ENCODE measurements at places on chromosomes 4 and X.

DNA sequence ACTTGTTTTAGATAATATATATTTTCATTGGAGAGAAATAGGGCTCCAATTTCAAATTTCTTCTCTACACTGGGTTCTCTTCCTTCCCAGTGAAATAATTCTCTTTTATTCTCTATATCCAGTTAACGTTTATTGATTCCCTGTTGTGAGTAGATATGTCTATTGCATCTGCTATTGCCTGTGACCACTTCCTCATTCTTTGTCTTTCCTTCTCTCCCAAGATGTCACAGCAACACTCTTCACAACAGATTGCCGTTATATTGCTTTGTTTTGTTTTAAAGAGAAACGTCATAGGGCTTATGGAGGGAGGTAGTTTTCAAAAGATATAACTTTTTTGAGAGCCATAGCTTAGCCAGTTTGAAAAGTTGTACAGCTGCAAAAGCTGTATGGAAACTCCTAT is 343.8 kb downstream of the ARHGAP24 start:
- DNase-seq = no peak

DNA sequence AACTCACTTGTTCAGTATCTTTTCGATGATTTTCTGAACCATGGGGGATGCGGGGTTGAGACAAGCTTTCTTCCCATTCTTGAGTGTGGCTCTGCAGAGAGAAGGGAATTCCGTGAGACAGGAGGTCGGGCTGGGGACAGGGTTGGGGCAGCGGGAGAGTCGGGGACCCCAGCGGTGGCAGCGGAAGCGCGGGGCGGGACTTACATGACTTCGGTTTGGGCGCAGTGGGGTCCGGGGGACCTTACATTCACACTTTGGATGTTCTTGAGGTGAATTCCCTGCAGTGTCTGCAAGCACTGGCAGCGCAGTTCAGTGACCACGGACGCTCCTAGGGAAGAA is 434 bp downstream of the CXCL3 start:
- no peak for DNase-seq

- DNase-seq = no peak
Observed at GRCh38 chr4:189121336-189121735, 819.3 kb upstream of the FRG1 start.

DNA sequence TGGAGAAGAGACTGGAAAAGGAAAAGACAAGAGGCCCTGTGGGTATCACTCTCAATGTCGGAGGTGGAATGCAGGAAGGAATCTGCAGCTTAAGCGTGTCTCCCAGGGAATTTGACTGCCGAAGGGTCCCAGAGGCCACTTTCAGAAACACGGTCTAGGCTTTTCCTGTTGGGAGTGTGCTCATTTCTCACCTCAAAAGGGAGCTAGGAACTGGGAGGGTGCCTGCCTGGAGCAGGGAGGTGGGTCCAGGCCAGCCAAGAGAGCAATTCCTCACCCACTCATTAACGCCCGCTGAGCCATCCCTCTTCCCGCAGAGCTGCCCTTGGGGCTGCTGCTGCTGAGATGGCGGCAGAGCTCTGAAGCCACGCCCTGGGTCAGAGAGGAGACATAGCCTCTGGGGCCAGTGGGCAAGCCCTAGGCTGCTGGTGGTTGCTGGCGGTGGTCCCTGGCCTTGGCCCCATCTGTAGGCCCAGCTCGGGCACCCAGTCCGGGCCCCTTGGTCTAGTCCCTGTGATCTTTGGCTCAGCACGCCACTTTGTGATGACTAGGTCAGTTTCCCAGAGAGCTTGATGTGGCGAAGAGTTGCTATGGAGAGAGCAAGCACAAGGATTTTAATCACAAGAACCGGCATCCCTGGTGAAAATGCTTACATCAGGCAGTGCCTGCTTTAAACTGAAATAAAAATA is 4.1 kb downstream of the ZNF185 start:
- DNase-seq = no peak

DNA sequence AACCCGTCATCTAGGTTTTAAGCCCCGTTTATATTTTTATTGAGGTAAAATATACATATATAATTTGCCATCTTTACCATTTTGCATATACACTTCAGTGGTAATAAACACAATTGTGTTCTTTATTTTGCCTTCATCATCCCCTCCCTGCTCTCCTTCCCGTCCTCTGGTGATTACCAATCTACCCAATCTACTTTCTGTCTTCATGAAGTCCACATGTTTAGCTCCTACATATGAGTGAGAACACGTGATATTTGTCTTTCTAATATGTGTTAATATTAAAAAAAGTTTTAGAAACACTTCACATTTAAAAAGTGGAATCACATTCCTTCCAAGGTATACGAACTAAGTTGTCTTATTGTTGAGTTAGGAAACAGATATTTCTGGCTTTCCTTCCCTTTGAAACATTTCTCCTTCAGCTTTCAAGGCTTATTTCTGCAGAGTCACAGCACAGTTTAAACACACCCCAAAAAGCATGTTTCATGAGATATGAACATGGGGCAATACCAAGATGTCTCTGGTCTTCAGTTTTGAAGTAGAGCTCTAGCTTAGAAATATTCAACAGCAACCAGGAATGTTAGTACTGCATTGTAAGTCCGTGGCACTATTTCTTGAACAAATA is 35.9 kb downstream of the GYPA start:
- no peak for DNase-seq

GRCh38 chr4:7830747-7831146 is 108.9 kb downstream of the AFAP1 start:
- DNase-seq = no peak

DNA sequence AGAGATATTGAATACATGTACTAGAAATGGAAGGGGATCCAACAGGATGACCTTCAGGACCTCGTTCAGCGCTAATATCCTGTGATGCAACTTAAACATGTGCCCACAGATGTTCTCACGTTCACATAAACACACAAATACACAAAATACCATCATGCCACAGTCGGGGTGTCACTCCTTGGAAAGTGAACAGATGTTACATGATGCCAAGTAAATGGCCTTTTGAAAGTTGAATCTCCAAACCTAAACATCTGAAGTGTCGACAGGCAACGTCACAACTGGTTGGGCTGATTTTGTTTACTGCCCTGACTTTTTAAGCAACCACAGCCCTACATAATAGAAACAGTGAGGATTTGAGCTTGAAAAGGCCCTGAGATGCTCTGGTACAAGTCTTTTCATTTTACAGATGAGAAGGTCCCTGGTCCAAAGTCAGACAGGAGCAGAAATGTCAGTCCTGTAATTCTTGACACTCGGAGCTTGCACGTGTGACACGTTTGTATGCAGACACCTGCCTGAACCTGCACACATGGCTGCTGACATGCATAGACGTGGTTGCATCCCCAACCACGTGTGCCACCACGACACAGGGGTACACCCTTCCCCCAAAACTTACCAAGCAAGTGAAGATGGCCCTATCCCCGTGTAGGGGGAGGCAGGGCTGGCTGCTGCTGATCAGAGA is 23.5 kb upstream of the BCORL1 start:
- DNase-seq = no peak

DNA sequence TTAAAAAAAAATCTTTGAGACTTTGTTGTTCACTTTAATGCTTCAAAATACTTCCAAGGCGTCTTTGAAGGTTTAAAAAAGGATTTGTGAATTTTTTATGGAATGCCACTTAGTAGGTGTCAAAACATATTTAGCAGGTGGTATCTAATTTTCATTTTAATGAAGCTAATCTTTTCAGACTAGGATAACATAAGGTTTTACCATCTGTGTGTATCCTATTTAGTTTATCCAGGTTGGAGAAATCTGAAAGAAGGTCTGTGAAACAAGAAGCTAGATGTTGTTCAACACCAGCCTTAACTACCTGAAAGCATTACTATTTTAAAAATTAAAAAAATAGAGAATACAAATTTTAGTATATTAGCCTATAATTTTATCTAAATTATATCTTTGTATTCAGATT is 193.4 kb downstream of the GRID2 start:
- no peak for DNase-seq

DNA sequence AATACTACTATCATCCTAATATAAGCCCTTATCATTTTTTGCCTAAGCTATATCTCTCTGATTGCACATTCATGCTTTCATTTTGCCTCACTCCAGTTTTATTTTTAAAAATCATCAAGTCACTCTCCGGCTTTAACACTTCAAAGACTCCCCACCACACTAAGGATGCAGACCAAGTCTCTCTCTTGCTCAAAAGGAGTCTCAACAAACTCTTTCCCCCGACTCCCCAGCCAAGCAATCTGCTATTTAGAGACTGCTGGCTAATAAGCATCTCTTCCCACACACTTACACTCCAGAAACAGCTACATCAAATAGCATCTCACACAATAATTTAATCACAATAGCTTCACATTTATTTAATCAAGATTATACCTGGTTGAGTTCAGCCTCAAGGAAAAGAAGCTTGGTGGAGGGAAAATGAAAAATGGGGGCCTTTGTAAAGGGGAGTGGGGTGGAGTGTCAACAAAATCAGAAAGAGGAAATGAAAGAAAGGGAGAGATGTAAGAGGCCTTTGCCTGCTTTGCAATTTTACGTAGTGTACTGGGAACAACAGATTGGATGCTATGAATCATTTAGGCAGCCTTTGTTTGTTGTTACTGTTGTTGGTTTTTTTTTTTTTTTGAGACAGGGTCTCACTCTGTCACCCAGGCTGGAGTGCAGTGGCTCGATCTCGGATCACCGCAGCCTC is 104.1 kb upstream of the MCF2 start:
- DNase-seq = no peak

DNA sequence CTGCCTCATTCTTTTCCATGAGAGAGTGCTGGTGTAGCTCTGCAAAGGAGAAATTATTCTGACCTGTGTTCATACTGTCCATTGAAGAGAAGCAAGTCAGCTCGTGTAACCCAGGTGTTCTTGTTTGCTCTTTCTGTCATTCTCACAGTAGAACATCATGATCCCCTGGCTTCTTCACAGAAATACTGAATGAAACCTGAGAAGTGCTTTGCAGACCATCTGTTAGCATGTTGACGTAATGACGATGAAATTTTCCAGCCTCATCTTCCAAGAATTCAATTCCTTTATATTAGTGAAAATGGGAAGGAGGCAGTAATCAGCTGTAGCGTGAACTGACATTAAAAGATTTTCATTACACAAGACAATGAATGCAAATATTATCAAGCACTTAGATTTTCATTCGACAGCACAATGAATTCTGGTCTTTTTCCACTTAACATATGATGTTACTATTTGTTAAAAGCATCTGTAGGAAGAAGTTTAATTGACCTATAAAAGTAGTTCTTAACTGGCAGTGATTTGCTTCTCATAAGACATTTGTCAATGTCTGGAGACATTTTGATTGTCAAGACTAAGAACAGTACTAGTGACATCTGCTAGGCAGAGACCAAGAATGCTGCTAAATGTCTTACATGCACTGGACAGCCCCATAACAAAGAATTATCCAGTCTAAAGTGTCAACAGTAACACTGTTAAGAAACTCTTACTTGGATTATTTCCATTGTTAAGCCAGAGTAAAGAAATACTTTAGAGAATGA is 246.3 kb downstream of the BANK1 start:
- DNase-seq = no peak

DNA sequence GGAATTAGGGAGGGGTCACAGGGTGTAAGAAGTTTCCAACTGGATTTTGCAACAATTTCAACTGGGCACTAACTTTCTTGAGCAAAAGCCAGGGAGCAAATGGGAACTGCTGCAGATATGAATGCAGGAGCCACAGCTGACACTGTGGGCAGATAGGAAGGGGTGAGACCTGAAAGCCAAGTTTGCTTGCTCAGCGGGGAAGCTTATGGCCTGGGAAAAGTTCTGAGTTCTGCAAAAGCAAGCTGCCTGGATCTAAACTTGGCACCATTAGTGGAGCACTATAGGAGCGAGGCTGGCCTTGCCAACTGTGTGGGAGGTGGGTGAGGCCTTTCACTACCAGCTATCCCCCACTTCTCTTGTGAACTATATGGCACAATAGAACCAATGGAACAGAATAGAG is 11.1 kb downstream of the CYSLTR1 start:
- DNase-seq = no peak

- no peak for DNase-seq
Observed at GRCh38 chr4:54614149-54614548, 43.6 kb upstream of the KIT start.

DNA sequence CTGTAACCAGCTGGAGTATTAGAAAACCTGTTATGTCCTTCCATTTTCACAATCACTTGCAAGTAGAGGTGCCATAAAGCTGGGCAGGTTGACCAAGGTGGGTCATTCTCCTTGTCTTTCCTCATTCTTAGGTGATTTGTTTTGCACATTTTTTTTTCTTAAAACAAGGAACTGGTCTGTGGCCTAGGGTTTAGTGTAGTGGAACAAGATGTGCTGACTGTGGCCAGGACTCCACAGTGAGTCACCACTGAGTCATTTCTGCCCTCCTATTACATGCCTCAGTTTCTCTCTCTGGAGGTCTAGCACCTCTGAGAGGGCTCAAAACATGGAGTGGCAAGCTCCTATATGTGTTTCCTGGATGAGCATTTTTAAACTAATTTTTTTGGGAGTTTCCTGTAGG is 355.9 kb downstream of the GPM6A start:
- DNase-seq = no peak

GRCh38 chrX:40245488-40246071 is 147.8 kb upstream of the BCOR start:
- DNase-seq = no peak

DNA sequence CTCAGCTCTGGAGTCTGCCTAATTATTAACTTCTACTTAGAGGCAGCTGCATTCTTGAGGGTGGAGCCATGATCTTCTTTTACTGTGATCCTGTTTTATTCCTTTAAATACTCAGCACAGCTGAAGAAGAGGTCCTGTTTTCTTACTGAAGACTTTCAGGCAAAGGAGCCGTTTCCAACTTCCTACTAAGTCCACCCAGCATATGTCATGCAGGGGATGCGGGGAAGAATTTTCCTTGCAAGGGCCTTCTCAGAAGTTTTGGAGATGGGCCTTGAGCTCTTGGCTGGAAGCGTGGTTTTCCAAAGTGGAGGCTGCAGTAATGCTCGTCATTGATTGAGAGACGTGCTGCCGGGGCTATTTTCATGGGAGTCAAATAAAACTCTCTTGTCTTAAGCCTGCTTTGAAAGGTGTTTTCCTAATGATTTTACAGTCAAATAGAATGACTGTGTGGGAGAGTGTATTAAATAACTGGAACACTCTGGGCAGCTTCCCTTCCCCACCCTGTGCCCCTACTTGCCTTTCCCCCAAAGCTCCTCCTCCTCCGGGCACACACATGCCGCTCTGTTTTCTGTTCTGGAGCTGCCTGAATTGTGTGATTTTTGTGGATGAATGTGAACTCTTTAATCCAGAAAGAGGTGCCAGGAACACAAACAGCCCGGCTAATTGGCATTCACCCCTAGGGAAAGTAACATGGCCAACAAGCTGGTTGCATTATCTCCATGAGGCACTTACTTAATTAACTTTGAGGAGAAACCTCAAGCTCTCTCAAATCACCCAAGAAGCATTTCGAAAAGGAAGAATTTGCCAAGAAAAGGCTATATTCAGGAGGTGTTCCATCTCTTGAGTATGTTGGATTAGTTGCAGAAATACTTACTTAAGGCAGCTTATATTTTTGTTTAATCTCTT is 28.1 kb downstream of the FGF2 start:
- no peak for DNase-seq

Data from RPMI8226 (cell line).